ENCODE measurements at places on chromosomes 12 and 14.
A peak's percentile ranks its signal among the peaks of the same experiment; 100 is the strongest.

GRCh38 chr12:27672643-27673042 is 23.6 kb upstream of the REP15 start:
- DNase-seq: no peak

GRCh38 chr14:37610945-37611523 is 15.6 kb downstream of the TTC6 start:
- no peak for DNase-seq

DNA sequence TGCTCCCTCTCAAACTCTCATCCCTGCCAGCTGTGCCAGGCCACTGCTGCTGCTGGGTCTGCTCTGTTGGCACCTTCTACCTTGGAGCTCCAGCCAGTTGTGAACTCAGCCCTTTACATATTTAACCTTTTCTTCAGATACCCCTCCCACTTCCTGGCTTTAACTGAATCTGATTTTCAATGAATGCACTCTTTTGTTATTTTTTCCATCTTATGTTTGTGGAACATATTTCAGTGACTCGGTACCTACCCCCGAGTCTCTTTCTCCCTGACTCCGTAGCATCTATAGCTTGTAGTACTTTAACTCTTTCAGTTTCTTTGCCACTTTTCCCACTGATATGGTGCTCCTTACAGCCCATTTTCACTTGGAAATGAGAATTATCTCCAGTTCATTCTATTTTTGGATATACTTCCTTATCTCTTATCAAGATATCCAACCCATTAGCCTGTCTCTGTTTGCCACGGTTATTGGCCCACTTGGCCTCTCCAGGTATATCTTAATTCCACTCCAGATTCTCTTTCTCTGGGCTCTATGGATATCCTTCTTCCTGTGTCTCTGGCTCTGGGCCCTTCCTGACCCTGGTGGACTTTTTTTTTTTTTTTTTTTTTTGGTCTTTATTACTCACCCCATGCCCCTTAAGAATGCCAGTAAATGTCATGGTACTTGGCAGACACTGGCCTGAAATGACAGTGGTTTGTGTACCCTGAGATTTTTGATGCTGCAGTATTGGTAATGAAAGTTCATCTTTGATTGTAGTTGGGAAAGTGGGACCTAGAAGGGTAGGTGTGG is 62.7 kb downstream of the PELI2 start:
- DNase-seq: no peak

GRCh38 chr12:49197256-49197655 is 8.4 kb upstream of the TUBA1A start:
- DNase-seq: no peak

DNA sequence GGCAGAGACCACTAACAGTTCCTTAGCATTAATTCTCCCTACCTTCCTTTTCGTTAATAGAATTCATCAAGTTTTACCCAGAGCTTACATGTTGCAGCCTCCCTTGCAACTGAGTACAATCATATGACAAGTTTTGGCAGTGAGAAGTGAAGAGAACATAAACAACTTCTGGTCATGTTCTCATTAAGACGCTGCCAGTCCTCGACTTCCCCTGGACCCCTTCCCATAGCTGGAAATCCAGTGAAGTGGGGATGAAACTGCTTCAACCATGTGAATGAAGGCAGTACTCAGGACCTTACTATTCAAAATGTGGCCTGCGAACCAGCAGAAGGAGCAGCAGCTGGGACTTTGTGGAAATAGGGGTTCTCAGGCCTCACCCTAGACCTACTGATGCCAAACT is 133.9 kb downstream of the SPTSSA start:
- no peak for DNase-seq

DNA sequence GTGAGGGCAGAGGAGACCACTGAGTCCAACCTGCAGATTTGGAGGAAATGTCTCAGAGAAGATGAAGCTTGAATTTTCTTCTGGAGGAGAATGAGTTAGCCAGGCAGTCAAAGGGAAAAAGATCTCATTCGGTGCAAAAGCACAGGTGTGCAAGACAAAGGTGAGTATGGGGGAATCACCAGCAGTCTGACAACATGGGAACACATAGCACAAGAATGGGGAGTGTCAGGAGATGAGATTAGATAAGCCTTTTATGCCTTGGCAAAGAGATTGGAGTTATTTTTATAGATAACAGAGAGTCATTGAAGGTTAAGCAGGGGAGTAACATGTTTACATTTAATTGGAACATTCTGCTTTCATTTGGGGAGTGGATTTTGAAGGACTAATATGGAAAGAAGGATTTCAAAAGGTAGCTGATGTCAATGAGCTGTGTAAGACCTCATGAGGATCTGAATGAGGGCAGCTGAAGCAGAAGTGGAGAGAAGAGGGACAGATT is 171.3 kb upstream of the NTF3 start:
- DNase-seq: no peak

DNA sequence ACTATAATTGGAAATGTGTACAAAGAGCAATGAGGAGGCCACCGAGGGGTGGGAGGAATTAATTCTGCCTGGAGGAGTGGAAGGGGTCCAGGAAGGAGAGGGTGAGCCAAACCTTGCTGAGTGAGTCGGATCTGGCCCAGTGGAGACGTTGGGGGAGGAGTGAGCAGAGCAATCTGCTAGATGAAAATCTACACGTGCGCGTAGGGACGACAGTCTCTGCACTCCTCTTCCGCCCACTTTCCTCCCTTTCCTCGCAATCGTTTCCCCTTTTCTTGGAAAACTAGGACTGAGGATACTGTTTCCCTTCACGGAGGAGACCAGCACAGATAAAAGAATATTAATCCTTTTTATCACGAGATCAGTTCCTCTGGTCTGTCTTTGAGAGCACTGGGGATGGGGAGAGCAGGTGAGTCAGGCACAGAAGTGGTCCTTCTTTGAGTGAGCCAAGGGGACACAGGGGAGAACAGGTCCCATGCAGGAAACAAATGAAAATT is 2.9 kb upstream of the NAB2 start:
- no peak for DNase-seq

DNA sequence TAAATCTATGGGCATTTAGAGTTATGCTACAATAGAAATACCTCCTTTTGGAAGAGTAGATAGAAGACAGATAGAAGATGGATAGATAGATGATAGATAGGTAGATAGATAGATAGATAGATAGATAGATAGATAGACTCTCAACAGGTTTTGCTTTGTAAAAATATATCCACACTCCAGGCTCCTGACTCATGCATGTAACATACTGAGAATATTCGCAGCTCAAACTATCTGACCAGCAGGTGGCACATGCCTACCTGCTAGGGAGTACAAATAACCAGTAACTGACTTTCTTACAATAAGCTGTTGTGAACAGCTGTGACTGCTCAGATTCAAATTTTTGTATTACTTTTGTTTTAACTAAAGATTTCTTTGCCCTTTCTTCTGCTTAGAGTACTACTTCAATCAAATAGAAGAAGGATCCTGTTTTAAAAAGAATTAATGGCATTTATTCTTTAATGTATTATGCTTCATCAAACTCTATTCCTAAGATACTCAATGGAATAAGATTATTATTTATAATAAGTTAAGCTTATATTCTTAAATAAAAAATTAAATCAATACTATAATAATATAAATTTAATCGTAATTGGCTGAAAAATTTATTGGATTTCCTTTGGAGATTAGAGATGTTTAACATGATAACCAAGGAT is 15.8 kb upstream of the CPNE8 start:
- peak; percentile 33 for DNase-seq

DNA sequence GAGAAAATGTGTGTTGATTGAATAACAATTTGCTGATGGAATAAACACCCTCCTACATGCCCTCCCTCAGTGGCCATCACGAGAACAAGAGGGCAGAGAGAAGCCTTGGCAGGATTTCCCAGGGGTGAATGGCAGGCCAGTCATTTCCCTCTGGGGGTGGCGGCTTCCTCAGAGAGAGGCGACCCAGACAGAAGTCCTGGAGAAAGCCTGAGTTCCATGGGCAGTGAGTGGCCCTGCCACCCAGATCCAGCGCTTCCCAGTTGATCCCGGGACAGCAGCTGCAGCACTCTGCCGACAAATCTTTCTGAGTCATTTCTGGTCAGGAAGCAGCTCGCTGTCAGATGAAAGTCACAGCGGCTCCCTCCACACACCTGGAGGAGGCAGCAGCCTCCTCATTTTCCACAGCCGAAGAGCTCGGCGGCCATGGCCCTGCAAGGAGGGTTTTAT is 123.0 kb downstream of the SCARB1 start:
- no peak for DNase-seq

DNA sequence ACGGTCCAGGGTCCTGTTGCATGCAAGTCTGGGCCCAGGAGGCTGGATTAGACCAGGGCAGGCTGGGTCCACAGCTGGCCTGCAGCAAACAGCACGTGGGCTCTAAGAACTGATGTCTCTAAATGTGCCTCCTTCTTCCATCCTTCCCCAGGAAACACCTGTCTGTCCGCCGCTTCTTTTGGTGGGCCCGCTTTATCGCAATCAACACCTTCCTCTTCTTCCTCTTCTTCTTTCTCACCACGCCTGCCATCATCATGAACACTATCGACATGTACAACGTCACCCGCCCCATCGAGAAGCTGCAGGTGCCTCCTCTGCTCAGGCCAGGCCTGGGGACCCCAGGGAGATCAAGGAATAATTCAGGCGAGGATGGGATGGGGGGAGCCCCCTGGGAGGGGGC is 28.3 kb downstream of the NGB start:
- DNase-seq: no peak

GRCh38 chr12:124391340-124392261 is 96.7 kb downstream of the RFLNA start:
- DNase-seq: peak; percentile 81

- DNase-seq: no peak
Measured at GRCh38 chr14:95467232-95467631, 49.2 kb downstream of the SYNE3 start.

DNA sequence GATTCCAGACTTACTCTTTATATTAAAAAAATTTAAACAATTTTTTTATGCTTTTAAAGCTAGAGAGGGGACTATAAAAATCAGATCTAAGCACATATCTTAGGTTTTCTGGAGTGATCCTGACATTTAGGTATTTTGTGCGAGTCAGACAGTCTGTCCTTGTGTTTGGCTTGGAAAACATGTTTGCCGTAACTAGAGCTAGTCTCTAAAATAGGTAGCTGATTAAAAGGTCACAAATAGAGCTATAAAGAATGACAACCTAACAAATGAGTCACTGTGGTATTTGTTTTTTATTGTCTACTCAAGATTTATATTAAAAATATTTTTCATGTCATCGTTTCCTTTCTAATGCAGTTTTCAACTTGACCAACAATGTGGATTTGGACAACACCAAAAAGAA is 73.4 kb downstream of the MNAT1 start:
- no peak for DNase-seq

- DNase-seq: no peak
Measured at GRCh38 chr12:110737532-110737931, 5.2 kb downstream of the PPP1CC start.

All from left ventricle myocardium superior (tissue), 1 donor.